ENCODE measurements at places on chromosomes 5 and 9.

- no peak for DNase-seq
Observed at GRCh38 chr5:142929587-142929986, 159.4 kb downstream of the ARHGAP26 start.

GRCh38 chr5:67012171-67012570, 184.4 kb downstream of the CD180 start:
- no peak for DNase-seq

DNA sequence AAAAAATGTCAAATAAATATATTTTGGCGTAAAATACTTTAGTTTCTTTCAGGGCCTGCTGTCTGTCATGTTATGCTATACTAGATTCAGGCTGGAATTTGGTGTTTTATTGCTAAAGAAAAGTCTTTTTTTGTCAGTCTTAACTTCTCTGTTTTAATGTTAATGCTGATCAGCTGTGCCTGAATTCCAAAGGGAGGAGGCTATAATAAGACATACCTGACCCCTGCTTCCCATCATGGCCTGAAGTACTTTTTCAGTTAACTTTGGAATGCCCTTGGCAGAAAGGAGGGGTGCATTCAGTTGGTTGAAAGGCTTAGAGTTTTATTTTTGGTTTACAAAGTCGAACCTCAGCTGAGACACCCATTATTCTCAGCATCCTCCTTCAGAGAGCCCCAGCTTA, 58.1 kb upstream of the PANK3 start:
- no peak for DNase-seq

- DNase-seq = no peak
Observed at GRCh38 chr5:134965271-134965825, 2.4 kb upstream of the CATSPER3 start.

DNA sequence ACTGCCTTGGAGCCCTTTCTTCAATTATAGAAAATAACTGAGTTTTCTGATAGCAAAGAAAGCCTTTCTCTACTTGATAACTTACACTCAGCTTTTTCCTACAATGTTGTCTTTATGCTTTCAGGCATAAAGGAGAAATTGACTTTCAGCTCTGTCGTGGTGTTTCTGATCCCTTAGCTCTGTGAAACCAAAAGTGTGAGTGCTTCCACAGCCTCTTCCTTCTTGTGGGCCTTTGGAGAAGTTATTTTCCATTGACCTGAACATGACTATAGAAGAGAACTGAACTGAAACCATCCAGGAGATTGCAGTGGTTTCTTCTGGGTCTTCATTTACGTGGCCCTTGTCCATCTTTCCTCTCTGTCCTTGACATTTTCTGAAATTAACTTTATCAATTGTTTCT, 59.5 kb upstream of the EQTN start:
- no peak for DNase-seq

GRCh38 chr9:68643901-68644809, 60.9 kb upstream of the PIP5K1B start:
- no peak for DNase-seq

- DNase-seq = no peak
Observed at GRCh38 chr5:78362220-78362619, 1.8 kb downstream of the SCAMP1 start.

DNA sequence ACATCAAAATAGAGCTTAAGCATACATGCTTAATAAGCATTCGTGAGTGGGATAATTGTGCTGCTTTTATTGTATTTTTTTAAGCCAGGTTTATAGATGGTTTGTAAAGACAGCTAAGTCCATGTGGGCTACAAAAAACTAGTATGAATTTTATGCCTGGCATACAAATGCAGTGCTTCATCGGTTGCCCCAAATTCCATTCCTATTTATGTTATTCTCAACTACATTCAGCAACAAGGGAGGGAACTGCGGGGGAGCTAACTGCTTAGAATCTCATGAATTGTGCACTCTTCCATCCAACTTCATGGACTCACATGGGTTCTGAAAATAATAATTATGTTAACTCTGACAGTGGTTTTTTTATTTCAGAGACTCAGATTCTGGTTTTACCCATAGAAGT, 199.2 kb downstream of the FAM170A start:
- DNase-seq = no peak

- DNase-seq = no peak
Observed at GRCh38 chr5:74272024-74272775, 368.3 kb downstream of the ENC1 start.

DNA sequence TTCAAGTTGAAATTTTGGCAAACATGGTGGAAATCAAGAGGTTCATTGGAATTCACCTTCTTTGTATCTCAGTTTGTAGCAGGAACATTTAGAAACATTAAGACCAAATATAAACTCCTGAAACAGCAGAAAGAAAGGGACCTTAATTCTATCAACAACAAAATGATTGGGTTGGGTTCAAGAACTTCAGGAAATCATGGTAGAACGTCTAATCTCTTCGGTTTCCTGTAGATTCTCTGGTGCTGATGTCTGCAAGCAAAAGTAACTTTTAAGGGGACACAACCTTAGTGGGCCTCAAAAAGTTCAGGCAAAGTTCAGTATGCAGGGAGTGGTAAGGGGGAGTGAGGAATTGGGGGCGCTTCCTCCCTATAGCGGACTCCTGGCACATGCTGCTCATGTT, 3.4 kb downstream of the IL33 start:
- DNase-seq = no peak

DNA sequence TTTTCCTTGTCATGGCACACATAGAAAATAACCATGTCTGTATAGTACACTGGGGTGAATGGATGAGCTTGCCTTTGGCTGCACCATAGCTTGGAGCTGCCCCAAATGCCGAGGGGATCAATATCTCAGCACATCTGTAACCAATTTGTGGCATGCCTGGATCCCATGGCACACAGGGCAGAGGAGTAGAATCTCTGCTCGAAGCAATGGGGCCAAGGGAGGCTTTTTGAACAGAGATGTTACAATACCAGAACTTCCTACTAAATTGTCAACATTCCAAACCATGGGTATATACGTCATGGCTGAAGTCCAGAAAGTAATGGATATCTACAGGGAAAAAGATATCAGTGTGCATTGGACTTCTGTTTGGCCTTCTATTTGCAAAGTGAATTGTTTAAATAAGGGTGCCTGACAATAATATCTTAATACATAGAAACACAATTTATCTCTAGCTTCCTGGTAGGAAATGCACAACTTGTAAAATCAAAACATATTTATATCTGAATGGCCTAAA, 39.0 kb downstream of the ESM1 start:
- no peak for DNase-seq

DNA sequence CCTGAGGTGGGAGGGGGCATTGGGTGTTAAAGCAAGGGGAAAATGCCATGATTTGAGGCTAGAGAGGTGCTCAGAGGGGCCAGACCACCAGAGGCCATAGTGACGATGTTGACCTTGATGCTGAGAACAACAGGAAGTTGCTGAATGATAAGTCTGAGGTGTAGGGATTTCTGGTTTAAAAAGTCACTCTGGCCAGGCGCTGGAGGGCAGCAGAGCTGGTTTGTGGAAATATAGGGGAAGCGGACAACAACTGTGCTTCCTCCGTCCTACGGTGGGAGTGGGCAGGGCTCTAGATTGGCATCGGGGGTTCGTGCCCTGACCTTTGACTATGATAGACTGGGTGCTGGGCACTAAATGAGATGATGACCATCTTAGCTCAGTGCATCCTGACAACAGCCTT, 44.7 kb downstream of the STOM start:
- DNase-seq = no peak

GRCh38 chr5:142508591-142508990, 177.3 kb downstream of the FGF1 start:
- DNase-seq = no peak

DNA sequence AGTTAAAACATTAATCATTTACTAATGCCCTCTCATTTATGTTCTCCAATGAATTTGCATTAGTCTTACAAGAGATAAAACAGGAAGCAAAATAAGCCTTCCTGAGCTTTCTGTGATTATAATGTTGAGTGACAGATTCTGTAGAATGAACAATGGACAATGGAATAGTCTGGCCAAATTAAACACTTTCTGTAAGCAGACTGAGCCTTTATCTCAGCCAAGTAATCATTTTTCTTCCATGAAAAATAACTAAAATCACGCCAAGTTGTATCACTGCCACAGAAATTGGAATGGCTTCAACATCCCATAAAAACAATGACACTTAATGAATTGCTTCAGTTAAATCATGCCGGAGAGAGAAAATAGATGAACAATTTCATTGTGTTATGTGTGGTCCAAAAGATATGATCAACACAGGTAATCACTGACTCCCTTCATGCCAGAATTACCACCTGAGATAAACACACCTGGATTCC, 63.0 kb downstream of the TSSK1B start:
- no peak for DNase-seq

GRCh38 chr5:139649082-139649991, 1.2 kb downstream of the CXXC5 start:
- DNase-seq = no peak

GRCh38 chr9:134752471-134753168, 111.0 kb downstream of the COL5A1 start:
- DNase-seq = no peak

DNA sequence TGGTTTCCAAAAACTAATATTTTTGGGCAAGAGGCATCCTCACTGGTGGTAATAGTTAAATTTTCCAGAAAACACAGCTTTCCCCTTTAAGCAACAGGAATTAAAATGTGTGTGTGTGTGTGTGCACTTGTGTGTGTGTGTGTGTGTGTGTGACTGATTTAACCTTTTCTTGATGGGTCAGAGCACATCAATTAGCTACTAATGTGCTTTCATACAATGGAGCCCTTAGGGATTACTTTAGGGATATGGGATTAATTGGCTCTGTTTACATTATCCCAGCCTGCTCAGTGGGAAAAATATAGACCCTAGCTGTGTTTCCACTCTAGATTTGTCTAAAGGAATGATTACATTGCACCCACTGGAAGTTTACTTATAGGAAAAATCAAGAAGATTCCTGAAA, 6.5 kb downstream of the PLCXD3 start:
- no peak for DNase-seq

DNA sequence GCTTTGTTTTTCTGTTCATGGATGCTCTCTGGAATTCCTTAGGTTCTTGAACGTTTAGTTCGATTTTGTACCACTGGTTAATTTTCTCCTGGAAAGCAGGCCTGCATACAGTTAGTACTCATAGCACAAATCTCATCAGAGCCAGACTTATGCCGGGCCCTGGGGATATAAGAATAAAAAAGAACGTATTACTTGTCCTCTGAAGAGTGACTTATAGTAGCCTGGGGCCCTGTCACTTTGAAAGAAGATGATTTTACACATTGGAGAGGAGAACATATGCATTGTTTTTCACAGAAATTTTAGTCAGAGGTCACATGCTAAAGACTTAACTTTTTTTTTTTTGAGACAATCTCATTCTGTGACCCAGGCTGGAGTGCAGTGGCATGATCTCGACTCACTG, 50.3 kb downstream of the ZNF462 start:
- no peak for DNase-seq

Data from NCI-H1417 treated with DMSO at 0.1 percent for 48 hours (cell line).